ENCODE measurements at places on chromosomes 11 and 22.
A peak's percentile ranks its signal among the peaks of the same experiment; 100 is the strongest.

DNA sequence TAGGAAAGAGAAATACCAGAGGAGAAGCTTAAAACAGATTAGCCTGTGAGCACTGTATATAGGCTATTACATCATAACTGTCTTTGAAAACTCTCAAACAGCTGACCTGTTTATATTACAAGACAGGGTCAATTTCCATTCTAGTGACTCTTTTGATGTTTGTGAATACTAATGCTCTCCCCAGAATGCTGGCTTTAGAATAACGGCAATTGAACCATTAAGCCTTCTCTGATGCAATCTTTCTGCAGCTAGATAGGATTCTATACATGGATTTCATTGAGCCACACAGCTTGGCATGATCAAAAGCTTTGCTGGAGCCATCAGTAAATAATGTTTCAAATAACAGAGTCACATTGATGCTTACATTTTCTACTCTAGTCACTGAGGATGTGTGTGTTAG lies 122.7 kb upstream of the FAT3 start:
- no peak for DNase-seq

DNA sequence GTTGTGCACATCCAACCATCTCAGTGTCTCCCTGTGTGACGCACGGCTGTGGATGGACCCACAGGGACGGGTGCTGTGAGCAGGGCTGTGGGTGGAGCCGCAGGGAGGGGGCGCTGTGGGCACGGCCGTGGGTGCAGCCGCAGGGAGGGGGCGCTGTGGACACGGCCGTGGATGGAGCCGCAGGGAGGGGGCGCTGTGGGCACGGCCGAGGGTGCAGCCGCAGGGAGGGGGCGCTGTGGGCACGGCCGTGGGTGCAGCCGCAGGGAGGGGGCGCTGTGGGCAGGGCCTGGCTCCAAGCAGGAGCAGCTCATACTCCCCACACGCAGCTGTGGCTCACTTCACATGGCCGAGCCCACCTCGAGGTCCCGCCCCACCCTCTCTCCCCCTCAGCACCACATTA lies 6.0 kb upstream of the MAPK11 start:
- DNase-seq = peak; percentile 21

DNA sequence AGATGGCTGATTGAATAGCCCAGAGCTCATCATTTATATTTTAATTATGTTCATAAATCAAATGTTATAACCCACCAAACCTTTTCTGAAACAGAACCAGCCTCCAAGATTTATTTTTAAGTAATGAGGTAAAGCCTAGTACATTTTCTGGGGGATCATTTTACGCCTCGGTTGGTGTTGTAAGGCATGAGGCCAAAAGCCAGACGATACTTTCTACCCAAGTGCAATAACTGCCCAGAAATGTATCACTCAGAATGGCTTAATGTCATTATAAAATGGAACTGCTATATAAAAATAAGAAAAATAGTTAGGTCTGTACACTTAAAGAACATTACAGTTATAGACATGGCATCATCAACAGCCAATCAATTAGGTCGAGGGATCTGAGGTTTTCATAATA lies 283.3 kb downstream of the CADM1 start:
- no peak for DNase-seq

DNA sequence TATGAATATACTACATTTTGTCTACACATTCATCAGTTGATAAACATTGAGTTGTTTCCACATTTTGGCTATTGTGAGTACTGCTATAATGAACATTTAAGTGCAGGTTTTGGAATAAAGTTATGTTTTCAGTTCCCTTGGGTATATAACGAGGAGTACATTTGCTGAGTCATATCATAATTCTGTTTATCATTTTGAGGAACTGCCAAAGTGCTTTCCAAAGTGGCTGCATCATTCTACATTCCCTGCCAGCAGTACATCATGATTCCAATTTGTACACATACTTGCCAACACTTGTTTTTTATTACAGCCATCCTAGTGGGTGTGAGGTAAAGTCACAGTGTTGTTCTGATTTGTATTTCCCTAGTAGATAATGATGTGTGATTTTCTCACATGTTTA lies 1458.6 kb upstream of the TENM4 start:
- DNase-seq = no peak

GRCh38 chr11:2138431-2139122 lies 612 bp downstream of the IGF2 start:
- DNase-seq = peak; percentile 42

- no peak for DNase-seq
Observed at GRCh38 chr11:69013009-69013951, at the start of gene MRGPRF. TSS of gene MRGPRF (minus strand) at chr11:69013246. CDS start at chr11:69009901, 3,345 bp downstream.

- DNase-seq = peak; percentile 38
Observed at GRCh38 chr22:37229012-37229804, 14.9 kb downstream of the RAC2 start.

Measured in K562 (cell line).